DMS 273 treated with DMSO at 0.1 percent for 48 hours (cell line): ENCODE measurements at places on chromosomes 13 and 19.

DNA sequence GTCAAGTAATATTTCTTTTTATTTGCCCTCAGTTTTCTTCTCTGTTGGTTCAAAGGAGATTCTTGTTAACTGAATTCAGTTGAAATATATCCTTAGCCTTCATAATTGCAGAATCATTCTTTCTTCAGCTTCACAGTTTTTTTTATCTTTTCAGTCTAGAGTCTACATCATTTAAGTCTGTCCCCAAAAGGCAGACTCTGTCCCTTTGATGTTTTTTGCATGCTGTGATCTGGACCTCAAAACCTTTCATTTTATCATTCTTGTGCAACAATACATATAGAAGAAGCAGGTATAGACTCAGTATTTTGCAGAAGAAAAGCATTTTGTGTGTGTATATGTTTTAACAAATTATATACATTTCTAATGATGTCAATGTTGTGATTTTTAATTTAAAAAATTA lies 734.8 kb upstream of the GPC6 start:
- DNase-seq: no peak

- no peak for DNase-seq
Measured at GRCh38 chr13:78836238-78836784, 177.4 kb upstream of the OBI1 start.

- DNase-seq: no peak
Measured at GRCh38 chr13:82947191-82947621, 935.1 kb downstream of the SLITRK1 start.

- no peak for DNase-seq
Measured at GRCh38 chr13:105116966-105117365, 1418.5 kb downstream of the EFNB2 start.

DNA sequence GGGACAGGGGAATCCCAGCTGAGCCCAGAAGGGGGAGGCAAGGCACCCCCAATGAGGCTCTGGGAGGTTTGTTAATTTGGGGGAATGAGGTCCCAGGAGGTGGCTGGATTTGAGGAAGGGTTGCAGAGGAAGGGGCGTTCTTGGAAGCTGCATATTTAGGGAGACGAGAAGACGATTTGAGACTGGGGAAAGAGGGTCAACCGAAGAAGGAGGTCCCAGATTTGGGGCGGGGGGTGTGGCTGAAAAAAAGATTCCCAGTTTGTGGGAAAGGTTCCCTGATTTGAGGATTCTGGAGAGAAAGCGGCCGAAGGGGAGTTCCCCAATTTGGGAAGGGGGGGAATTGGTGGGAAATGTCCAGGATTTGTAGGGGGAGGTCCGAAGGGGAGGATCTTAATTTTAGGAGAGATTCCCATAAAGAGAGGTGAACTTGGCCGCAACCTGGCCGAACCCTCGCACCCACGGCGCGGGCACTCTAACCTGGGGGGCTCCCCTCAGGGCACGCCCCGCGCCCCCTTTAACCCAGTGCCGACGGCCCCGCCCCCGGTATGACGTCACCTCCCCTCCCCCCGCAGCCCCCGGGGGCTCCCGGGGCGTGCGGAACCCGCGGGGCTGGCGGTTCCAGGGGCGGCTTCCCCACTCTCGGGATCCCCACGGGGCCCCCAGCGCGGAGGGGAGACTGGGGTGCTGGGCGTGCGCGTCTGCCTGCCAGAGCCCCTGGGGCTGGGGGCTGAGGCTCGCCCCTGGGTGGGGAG lies 1.2 kb downstream of the PTPRS start:
- DNase-seq: no peak

DNA sequence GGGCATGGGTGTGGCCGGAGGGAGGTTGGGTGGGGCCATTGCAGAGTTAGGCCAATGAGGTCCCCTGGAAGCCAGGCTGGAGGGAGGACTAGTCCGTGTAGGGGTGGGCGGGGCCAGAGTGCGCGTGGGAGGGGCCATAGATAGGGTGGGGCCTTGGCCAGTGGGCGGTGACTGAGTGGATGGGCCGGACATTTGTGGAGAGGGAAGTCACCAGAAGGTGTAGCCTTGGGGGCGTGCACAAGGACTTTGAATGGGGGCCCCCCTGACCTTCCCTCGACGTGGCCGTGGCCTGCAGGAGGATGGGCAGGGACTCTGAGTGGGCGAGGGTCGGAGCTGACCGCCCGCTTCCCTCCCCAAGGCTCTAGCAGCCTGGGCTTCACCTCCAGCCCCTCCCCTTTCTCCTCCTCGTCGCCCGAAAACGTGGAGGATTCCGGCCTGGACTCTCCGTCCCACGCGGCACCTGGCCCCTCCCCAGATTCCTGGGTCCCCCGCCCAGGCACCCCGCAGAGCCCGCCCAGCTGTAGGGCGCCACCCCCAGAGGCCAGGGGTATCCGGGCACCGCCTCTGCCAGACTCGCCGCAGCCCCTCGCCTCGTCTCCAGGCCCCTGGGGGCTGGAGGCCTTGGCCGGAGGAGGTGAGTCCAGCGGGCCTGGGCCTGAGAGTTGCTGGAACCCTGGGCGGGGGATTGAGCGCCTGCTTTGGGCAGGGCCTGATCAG lies 16.5 kb upstream of the B3GNT3 start:
- DNase-seq: no peak

- no peak for DNase-seq
Measured at GRCh38 chr13:47268270-47268669, 371.4 kb upstream of the HTR2A start.

- DNase-seq: no peak
Measured at GRCh38 chr19:2600914-2601870, 101.3 kb downstream of the GNG7 start.
